PC-9 (cell line): ENCODE measurements at places on chromosomes 7 and 10.

- no peak for DNase-seq
These were observed 27.9 kb upstream of the CUL1 start for GRCh38 chr7:148670807-148671206.

DNA sequence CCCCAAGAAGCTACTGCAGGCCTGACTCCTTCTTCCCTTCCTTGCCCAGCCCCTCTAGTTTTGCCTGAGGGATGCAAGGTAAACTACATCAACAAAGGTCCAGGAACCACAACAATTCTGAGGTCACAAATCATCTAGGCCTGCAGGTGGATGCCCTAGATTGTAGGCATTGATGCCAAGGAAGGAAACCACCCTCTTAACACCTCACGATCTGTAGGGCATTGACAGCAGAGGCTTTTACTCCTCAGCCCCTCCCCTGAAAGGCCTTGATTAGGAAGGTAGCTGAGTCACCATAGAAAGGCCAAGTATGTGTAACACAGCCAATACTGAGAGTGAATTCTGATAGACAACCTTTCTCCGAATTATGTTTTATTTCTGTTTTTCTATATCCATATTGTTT, 46.7 kb upstream of the FAM3C start:
- DNase-seq, result peak; percentile 85

- DNase-seq, result no peak
These were observed 22.6 kb downstream of the CPXM2 start for GRCh38 chr10:123869020-123869414.

DNA sequence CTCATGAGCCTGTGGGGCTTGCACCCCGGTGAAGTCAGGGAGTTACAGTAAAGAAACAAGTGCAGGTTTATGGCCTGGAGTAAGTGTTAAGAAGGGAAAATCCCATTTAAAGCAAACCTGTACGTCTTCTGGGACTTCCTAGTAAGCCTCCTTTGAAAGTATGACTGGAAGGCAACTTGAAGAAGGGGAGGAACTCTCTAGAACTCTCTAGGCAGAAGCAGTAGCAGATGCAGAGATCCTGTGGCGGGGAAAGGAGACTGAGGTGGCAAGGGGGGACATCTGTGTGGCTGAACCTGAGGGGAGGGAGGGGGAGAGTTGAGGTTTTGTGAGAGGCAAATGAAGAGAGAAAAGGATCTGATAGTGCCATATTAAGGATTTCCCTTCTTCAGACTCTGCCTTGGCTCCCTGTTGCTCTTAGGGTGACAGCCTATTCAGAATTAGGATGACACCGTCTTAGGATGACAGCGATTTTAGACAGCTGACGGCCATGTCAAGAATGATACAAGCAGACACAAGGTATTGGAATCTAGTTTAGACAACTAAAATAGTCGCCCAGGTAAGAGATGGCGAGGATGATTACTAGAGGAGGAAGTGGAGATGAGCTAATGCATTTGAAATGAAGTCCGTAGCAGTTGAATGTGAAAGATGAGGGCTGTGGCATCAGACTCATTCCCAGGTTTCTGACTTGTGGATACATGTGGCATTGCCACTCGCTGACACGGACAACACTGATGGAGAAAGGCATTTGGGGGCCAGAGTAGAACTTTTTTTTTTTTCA, 29.0 kb downstream of the CUL1 start:
- no peak for DNase-seq

DNA sequence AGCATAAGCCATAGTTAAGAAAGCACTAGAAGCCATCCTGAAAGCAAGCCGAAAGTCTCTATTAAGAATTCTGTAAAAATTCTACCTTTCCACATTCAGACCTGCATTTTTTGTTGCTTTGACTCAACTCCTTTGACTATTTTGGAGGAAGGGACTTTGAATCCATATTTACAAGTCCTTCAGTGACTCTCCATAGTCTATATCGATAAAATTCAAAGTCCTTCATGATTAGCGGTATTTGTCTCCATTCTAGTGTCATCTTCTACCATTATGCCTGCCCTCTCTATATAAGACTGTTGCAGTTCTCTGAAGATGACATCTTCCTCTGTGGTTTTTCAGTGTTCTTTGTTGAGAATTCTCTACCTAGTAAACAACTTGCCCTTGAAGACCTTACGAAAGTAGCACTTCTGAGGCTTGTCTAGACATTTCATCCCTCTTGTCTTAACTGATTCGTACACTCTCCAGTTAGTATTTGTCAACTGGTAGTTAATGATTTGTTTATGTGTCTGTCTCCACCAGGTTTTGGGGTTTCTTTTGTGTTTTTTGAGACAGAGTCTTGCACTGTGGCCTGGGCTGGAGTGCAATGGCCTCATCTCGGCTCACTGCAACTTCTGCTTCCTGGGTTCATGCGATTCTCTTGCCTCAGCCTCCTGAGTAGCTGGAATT, 1.7 kb downstream of the CCSER2 start:
- no peak for DNase-seq

DNA sequence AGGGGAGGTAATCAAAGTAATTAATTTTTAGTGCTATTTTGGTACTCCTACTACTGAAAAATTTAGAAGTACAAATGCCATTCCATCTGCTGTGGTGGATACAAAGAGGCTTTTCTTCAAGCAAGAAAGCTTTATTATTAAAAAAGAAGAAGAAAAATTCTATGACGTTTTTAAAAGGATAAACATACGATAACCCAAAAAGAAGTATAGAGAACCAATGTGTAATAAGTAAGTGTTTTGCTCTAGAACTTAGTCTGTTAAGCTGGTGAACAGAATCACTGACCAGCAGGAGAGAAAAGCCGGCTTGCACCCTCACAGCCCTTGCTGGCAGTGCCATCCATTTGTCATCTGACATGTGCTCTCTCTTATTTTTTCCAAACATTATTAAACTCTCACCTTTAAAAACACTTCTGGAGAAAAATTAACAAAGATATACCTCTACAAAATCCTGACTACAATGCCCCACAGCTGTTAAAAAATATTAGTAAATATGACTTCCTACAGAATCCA, 81.5 kb downstream of the SRPK2 start:
- no peak for DNase-seq

DNA sequence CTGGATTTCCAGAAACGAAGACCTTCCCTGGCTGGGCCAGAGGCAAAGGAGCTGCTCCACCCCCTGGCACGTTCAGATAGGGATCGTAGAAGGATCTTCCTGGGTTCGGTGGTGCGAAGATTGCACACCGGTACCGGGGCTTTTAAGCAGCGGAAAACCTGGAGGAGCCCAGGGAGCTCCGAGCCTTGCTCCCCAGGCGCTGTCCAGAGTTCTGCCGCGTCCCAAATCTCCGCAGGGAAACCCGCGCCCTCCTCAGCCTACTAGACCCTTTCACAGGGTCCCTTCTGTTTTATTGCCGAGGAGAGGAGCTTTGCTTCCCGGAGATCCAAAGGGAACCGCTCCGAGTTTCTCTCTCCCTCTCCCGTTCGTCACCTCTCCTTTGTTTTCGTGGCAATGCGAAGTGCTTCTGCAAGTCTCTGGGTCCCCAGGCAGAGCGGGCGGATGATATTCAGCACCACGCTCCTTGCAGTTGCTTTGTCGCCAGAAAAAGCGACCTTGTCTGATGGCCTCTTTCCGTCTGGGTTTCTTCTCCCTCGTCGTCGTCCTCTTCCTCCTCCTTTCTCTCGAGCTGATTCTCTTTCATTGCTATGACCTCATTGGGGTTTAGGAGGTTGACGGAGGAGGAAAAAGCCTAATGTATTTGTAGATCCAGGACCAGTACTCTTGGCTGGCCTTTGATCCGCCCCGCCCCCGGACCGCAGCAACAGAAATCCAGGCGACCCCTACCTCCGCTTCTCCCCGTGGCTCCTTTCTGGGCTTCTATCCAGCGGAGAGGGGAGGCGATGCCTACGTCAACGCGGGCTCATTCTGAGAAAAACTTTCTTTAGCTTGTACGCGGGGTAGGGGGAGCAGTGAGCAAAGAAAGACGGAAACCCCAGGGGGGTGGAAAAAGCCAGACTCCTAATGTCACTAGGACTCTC, at the start of gene TMEM196:
Gene TMEM196, minus strand, starts transcription at position 777 of the 920 bp plus-strand sequence. CDS start 921 bp downstream, outside the sequence.
- no peak for DNase-seq

DNA sequence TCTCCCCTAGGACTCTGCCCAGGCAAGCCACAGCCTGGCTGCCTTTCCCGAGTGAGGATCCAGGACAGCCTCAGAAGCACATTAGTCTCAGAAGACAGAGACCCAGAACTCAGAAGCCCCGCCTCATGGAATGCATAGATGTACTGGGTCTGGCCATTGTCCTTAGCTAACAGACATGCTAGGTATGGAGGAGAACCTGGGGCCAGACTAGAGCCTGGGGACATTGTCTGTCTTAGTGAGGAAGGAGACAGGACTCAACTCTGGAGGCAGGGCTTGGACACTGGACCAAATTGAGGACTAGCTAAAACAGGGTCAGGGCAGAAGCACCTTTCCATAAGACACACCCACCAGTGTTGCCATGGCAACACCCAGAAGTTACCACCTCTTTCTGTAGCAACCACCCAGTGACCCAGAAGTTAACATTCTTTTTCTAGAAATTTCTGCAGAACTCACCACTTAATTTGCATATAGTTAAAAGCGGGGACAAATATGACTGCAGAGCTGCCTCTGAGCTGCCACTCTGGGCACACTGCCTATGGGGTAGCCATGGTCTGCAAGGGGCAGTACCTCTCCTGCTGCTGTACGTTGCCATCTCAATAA, 27.5 kb downstream of the TLX1 start:
- DNase-seq, result no peak

DNA sequence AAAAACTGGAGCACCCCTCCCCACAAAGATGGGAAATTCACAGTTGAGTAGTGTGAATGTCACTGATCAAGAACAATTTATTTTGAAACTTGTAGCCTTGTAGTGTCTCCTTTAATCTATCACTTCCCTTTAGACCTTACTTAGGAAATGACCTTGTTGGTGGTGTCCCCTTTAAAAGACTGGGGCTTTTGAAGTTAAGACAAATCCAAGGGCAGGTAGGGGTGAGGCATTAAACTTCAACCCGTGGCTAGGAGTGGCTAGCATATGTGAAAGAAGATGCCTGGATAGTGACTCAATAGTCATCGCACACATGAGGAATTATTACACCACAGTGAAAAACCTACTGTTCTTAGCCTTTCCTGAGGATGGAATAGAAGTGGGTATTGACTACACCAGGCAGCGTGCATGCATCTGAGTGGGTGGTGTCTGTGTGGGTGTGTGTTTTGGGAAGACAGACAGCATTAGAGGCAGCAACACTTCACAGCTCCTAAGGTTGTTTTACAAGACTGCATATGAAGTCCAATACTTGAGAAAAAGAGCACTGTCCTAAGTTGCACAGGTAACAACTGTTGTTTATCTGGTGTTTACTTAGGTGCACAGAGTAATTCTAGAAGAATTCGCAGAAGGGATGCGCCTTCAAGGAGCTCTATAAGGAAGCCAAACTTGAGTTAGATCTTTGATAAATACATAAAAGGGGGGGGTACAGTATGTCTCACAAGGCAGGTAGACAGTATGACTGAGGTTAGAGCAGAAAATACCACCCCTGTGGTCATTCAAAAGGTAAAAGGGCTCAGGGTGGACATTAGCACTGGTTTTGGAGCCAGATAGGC, 32.9 kb downstream of the ABLIM1 start:
- DNase-seq, result peak; percentile 93

GRCh38 chr10:116324951-116325635, 845 bp downstream of the CCDC172 start:
- DNase-seq, result no peak
